ENCODE measurements at places on chromosomes 6 and 20.

GRCh38 chr6:53504512-53504911, 40.4 kb downstream of the GCLC start:
- DNase-seq: no peak

DNA sequence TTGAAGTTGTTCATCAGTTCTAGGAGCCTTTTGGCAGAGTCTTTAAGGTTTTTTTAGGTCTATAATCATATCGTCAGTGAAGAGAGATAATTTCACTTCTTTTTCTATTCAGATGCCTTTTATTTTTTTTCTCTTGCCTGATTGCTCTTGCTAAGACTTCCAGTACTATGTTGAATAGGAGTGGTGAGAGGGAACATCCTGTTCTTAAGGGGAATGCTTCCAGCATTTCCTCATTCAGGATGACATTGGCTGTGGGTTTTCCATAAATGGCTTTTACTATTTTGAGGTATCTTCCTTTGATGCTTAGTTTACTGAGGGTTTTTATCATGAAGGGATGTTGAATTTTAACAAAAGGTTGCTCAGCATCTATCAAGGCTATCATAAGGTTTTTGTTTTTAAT, 109.5 kb downstream of the CLVS2 start:
- no peak for DNase-seq

- DNase-seq: no peak
These were observed 102.8 kb downstream of the NRSN1 start for GRCh38 chr6:24228681-24229255.

DNA sequence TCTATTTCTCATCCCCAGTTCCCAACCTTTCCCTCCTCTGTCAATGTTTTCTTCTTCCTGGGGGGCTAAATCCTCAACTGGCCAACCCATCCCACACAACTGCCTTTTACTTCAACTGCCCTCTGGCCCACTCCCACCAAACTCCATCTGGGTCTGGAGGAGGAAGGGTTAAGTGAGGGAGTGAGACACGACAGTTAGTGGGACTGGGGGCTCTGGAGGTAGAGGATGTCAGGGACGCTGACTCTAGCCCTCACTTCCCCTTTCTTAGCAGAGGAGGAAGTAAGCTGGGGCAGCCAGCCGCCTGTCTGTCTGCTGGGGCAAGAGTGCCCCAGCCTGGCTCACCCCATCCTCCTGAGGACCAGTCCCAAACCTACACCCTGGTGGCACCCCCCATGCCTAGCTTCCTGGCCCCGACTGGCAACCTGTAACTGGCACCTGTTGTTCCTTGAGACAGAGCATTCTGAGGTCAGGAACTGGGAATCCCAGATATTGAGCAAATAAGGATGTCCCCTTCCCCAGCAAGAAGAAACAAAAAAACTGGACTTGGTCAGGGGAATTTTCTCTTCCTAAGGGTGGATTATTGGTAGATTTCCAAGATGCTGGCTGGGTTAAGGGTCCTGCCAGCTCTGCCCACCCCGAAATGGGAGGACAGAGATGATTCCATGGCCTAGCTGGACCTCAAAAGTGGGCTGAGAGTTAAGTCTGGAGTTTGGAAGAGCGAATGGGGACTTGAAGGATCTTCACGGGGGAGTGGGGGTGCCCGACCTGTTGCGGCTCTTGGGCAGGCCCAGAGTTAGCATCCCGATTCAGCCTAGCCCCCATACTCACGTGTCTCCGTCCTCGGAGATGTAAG, 971 bp downstream of the NFKBIE start:
- DNase-seq: no peak

- DNase-seq: no peak
These were observed 64.9 kb downstream of the CPNE5 start for GRCh38 chr6:36774331-36774730.

DNA sequence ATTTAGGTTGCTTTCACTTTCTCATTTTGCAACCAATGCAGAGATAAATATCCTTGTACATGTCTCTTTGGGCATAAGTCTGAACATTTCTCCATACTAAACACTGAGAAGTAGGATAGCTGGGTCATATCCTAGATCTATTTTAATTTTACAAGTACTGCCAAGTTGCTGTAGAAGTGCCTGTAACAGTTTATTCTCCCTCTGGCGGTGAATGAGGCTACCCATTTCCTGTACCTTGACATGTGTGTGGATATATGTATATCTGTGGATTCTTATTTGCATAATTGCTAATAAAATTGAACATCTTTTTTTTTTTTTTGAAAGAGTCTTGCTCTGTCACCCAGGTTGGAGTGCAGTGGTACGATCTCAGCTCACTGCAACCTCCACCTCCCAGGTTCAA, 48.0 kb upstream of the PNRC1 start:
- DNase-seq: no peak

DNA sequence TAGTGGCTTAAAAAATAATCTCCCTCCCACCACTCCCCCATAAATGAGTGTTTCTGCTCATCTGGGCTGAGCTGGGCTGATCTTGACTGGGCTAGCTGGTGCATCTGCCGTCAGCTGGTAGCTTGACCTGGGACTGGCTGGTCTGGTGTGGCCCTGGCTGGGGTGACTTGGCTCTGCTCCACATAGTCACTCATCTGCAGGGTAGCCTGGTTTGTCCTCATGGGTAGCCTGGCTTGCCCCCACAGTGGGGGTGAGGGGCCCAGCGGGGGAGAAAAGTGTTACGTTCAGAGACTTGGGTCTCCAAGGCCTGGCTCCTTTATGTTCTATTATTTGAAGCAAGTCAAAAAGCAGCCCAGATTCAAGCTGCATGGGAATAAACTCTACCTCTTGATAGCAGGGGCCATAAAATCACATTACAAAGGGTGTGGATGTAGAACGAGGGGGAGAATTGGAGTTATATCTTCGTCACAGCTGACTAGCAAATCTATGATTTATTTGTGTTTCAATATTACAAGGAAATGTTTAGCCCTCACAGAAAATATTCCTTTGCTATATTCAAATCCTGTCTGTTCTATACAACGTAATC, 32.9 kb downstream of the EDN3 start:
- DNase-seq: no peak

- DNase-seq: no peak
These were observed 14.7 kb downstream of the UCKL1 start for GRCh38 chr20:63941282-63942081.

DNA sequence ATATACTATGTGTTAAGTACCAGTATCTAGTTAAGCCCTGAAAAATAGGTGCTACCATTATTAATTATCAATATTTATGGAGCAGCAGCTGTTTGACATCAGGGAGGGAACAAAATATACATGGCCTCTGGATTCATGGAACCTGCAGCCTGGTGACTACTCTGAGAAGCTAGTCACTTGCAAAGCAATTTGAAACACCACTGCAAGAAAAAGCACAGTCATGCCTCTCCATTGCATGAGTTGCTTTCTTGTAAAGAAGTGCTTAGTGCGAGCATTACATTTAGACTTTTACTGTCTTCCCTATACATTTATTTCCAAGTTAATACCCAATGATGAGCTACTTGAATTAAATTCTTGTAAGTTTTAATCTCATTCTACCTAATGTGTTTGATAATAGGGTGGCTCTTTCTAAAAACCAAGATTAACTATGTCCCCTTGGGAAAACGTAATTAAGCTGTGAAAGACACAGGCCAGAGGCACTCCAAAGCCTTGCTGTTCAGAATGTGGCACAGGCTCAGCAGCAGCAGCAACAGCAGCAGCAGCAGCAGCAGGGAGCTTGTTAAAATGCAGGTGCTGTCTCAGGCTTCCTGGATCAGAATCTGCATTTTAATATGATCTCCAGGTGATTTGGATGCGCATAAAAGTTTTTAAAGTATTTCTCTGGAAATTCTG, 83.6 kb downstream of the PFDN4 start:
- DNase-seq: no peak

DNA sequence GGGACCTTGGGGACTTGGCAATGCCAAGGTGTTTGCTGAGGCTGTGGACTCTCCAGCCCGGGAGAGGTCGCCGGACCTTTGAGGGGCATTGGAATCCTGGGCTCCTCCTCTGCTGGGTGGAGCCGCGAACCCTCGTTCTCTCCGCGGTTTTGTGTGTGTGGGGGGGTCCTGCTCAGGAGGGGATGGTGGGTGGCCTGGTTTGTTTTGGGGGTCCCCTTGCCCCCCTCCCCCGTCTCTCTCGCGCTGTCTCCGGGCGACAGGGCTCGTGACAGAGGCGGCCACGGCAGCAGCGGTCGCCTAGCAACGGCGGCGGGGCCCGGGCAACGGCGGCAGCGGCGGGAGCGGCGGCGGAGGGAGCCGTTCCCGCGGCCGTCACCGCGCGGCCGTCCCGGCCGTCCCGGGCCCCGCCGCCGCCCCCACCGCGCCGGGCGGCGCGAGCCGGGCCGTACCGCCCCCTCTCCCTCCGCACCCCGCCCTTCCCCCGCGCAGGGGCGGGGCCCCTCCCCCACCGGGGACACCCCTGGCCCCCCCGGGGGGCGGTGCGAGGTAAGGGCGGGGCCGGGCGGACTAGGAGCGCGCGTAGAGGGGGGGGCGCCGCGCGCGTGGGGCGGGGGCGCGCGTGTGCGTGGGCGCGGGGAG, 7.8 kb downstream of the SYNGAP1 start:
- no peak for DNase-seq

GRCh38 chr6:35343092-35343834, 905 bp downstream of the PPARD start:
- no peak for DNase-seq

- DNase-seq: no peak
These were observed 211.8 kb downstream of the QKI start for GRCh38 chr6:163626073-163626867.

- DNase-seq: no peak
These were observed 296.8 kb upstream of the MARCKS start for GRCh38 chr6:113560376-113560775.

GRCh38 chr6:159074120-159074684, 29.4 kb upstream of the TAGAP start:
- no peak for DNase-seq

Measured in GOT3 (cell line).